ENCODE measurements at places on chromosomes 11 and 22.

DNA sequence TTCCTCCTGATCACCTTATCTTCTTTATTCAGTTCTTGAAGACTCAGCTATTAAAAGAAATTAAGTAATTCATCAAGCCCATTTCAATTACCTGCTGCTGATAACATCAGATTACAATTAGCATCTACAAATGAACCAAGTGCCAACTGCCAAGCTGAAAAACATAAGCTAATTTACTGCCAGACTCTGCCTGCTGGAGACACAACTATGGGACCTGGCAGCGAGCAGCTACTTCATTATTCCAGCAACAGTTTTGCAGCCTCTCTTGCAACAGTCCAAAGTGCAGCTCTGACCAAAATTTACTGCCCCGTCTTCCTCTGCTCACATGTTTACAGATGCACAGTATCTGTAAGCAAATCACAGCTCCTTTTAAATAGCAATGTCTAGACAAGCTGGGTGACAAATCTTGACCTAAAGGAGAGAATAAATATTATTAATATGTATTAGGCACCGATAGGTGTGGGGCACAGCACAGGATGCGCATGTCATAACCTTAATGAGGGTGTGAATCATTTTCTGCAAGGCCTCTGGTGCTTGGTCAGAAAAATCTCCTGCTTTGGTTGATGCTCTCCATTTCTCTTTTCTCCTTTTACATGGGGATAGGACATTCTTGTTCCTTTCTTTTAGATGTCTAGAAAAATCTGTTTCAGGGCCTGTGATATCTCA, 232.2 kb upstream of the PITPNB start:
- no peak for DNase-seq

DNA sequence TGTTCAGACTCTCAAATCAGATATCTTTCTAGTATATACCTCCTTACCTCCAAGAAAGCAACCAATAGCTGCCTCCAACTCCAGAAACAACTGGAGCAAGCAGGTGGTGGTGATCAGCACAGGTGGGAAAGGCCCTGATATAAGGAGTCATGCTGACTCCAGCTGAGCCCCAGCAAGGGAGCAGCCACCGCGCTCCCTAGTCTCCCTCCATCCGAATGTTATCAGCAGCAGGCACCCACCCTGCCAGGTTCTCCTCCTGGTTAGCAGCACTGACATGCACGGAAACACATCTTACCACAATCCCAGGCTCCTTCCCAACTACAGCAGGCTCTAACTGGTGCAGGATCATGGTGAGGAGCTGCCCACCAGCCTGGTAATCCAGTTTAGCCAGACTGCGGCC, 18.5 kb upstream of the STK33 start:
- no peak for DNase-seq

- no peak for DNase-seq
Observed at GRCh38 chr11:56706486-56706885, 7.6 kb downstream of the OR9G1 start.

DNA sequence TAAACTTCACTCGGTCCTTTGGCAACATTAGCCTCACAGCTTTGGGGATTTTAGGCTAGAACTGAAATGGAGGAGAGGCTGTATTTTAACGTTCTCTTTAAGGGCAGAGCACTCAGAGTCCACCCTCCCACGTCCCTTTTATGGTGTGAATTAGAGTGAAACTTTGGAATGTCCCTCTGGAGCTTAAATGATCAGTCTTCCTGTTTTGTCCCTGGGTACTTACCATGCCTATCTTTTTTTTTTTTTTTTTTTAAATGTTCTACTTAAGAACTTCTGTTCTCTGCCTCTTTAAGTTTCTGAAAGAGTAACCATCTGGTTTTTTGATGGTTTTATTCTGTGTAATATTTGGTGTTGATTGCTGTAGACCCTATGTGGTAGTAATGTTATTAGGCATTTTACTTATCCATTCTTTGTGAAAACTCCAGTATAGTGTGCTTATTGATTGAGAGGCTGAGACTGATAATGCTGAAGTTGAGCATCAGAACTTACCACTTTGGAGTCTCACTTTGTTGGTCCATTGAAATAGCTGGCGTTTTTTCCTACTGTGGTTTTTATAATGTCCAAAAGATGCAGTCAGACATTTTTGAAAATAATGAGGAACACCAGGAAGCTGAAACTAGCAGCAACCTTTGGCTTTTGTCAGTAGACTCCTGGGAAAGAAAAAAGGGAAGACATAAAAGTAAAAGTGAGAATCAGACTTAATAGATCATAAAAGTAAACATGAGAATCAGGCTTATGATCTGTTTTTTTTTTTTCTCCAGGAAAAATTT, 11.6 kb downstream of the UVRAG start:
- DNase-seq = no peak

DNA sequence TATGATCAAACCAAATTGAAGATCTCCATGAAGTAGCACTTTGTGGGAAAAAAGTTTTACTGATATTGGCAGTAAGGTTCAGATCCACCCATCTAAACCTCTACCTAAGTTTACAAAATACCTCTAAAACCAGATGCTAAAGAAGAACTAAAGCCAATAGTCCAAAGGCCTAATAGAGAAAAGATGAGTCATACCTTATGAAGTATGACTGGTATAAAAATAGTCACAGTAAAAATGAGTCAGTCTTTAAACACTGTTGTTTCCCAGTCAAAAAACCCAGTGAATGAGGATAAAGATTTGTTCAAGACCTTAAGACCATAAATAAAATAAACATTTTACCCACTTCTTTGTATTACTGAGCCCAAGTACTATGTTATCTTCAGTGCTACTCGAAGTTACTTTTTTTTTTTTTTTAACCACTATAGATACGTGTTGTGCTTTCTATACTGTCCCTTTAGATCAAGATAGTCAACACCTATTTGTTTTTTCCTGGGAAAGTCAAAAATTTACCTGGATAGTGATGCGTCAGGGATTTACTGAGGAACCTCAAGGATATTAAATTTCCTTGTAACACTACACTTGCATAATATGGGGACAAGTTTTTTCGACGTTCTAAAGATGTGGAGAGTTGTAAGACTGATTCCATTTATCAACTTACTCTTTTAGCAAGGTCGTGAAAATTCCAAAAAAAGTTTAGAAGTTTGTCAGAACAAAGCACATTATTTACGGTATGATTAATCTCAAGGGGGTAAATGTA, 87.3 kb downstream of the CCDC73 start:
- DNase-seq = no peak

DNA sequence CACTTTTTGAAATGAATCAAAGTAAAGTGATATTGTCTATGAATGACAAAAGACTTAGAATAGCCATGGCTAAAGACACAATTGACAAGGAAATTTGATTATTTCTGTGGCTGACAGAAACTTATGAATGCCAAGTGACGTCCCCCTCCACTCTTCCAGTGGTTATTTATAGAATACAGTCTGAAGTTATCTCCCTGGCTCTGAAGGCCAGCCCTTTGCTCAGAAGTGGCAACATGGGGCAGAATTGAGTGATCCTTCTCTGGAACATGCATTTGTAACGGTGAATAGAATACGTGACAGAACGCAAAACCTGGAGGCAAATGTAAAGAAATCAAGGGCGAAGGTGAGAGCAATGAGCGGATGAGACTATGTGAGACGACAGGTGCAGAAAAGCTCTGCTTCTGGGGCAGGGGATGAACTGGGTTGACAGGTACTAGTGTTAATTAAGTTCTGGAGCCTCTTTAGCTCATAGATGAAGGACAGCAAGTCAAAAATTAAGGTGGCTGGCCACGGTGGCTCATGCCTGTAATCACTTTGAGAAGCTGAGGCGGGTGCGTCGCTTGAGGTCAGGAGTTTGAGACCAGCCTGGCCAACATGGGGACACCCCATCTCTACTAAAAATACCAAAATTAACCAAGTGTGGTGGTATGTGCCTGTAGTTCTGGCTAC, 585.7 kb upstream of the B3GAT1 start:
- DNase-seq = no peak

DNA sequence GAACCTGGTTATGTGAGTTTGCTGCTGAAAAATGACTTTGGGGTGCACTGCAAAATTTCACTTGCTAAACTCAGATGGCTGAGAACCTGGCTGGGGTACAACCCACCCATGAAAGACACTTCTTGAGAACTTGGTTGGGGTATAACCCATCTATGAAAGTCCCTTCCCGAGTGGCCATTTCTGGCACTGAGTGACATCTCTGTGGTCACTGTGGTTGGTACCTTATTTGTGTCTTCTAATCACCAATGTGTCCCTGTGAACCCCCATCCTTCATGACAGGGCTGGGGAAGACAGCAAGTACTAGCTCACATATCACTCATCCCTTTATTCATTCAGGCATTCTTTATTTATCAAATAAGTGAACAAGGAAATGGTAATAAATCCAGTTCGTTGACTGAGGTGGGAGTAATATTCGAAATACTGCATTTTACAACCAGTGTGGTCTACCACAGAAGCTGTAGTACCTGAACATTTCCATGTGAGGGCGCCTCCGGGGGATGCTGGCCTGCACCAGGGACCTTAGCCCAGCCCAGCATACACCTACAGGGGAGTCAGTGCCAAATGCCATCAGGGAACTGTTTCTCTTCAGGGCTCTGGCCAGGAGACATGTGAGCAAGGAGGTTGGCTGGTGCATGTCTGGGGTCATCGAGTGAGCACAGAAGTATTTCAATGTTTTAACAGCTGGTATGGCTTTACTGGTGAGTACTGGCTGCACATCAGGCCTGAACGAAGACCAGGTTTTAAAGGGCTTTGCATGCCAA, 122.1 kb downstream of the CSNK2A3 start:
- no peak for DNase-seq

GRCh38 chr11:60830478-60831142, 11.3 kb upstream of the CCDC86 start:
- no peak for DNase-seq

DNA sequence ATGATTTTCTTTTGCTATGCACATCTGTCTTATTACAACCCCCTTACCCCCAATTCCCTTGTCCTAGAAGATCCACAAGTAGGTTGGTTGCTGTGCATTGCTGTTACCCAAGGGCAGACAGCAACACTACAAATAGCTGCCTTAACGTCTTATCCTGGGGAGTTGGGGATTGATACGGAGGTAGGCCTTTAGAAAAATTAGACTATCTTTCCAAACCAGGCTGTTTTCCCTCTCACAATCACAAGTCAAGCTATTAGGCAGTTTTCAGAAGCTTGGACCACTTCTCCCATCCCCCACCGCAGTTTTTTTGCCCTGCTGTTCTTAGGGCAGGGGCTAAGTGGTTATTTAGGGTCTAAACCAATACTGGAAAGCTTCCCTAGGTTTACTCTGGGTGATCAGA, 2.8 kb upstream of the PHLDB1 start:
- no peak for DNase-seq

DNA sequence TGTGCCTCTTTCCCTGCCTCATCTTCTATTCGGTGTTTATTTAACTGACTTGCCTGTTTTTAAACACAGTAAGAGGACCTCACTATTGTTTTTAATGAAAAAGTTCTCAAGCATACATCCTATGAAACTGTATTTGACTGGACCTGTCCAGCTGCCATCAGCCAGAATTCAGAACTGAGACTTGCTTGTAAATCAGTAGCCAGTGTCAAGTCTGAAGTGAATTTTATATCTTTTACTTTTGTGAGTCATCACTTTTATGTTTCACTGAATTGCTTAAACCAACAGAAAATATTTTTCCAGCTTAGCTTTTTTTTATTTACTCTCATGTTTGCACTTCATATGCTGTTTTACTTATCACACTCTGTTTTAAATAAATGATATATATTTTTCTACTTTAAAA, 88.3 kb downstream of the LUZP2 start:
- no peak for DNase-seq

- no peak for DNase-seq
Observed at GRCh38 chr11:131665344-131665968, 295.0 kb downstream of the NTM start.

GRCh38 chr11:92628401-92629292, 340.8 kb upstream of the MTNR1B start:
- DNase-seq = no peak

- no peak for DNase-seq
Observed at GRCh38 chr11:70251659-70252321, 18.7 kb upstream of the PPFIA1 start.

- no peak for DNase-seq
Observed at GRCh38 chr11:115170133-115170815, 333.9 kb downstream of the CADM1 start.

DNA sequence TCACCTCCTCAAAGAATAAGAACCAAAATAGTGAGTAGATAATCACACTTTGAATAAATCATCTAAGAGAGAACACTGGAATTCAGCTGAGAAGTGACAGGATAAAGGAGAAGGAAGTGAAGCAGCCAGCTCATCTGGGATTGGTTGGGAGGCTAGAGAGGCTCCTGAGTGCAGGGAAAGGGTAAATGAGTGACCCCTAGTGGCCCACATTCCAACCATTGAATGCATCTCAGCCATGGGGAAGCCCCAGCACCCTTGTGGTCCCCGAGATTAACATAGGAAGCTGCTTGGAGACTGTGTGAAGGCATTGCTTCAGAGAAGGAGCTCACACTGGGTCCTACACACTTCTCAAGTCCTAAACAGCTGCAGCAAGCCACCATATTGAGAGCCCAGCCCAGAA, 82.3 kb downstream of the JRKL start:
- no peak for DNase-seq

- DNase-seq = no peak
Observed at GRCh38 chr11:87459351-87459750, 421.6 kb downstream of the TMEM135 start.

- no peak for DNase-seq
Observed at GRCh38 chr11:128572965-128573364, 14.4 kb downstream of the ETS1 start.

GRCh38 chr11:128720522-128720985, 26.7 kb downstream of the FLI1 start:
- DNase-seq = peak; percentile 44

DNA sequence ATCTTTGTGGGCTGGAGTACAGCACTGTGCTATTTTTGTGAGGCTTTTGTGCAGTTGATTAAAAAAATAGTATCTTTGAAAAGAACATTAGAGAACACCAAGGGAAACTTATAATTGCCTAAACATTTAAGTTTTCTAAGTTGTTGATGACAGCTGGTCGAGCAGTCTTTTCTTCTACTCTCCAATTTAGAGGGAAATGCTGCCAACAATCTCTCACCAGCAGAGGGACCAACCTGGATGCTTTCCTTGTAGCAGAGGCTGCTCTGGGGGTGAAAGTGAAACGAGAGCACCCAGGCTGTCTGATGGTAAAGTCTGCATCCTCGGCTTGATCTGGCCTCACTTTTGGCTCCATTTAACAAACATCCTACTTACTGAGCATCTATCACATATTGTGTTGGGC, 1286.5 kb upstream of the TENM4 start:
- no peak for DNase-seq

- DNase-seq = peak; percentile 58
Observed at GRCh38 chr22:50548040-50548920, 2.6 kb downstream of the KLHDC7B start.

Measured in CD4-positive, alpha-beta T cell treated with Interleukin-6 at 100 ng/mL for 8 hours (primary cell).